Neural progenitor cell (in vitro differentiated cells): ENCODE measurements at places on chromosomes 4 and X.

DNA sequence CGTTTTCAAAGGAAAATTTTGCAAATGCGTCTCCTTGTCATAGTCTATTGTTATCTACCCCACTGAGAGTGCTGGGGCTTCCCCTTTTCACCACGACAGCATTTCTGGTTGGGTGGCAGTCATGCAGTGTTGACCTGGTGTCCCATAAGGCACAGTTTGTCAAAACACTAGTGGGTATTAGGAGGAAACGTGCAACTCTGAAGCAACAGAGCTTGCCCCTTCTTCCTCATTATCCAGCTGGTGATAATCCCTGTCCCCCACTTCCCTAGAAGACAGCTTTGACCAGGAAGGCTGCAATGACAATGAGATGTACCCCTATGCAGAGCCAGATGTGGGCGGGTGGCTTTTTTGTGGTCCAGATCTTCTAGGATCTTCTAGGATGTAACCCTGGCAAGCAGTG, 1.8 kb downstream of the TBC1D1 start:
- DNase-seq, result no peak

GRCh38 chrX:110086916-110087484, 84.1 kb downstream of the TMEM164 start:
- DNase-seq, result peak; percentile 7

DNA sequence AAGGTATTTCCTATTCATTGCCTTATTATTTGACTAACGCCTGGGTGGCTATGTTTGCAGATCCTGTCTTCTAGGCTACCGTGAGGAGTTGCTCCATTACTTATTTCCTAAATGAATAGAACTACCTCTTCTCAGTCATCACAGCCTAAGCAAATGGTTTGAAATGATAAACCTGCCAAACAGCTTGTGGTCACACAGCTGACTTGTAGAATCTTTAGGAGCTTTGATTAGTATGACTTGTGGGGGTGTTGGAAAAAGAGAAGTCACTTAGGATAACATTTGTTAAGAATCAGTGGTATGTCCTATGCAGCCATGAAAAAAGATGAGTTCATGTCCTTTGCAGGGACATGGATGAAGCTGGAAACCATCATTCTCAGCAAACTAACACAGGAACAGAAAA, 169.3 kb downstream of the PPARGC1A start:
- no peak for DNase-seq

GRCh38 chr4:110020646-110021443, 108.2 kb downstream of the EGF start:
- DNase-seq, result no peak

GRCh38 chr4:154035341-154035740, 246.5 kb upstream of the SFRP2 start:
- no peak for DNase-seq

DNA sequence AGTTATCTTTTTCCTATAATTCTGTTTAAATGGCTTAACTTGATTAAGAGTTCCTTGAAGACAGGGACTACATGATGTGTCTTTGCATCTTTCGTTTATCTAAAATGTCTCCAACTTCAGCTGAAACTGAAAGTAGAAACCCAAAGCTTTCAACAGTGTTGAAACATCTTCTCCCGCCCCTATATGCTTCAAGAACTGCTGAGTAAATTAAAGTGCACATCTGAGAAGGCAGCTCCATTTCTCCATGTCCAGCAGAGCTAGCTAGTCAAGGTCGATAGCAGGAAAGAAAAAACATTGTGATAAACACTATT, 185.7 kb upstream of the TBL1X start:
- no peak for DNase-seq

DNA sequence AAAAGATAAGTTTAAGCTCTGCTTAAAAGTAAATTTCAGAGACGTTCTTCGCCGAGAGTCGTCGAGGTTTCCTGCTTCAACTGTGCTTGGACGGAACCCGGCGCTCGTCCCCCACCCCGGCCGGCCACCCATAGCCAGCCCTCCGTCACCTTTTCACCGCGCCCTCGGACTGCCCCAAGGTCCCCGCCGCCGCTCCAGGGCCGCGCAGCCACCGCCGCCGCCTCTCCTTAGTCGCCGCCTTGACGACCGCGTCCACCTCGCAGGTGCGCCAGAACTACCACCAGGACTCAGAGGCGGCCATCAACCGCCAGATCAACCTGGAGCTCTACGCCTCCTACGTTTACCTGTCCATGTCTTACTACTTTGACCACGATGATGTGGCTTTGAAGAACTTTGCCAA, 70.8 kb downstream of the FMR1NB start:
- no peak for DNase-seq
